ENCODE measurements at places on chromosomes 1 and 21. TPM values are rescaled to one million over a fixed set of nuclear protein-coding genes. Genes with fewer than 3 reads are reported as not detected.

The SPOCD1 gene
- total RNA-seq = not detected

DNA sequence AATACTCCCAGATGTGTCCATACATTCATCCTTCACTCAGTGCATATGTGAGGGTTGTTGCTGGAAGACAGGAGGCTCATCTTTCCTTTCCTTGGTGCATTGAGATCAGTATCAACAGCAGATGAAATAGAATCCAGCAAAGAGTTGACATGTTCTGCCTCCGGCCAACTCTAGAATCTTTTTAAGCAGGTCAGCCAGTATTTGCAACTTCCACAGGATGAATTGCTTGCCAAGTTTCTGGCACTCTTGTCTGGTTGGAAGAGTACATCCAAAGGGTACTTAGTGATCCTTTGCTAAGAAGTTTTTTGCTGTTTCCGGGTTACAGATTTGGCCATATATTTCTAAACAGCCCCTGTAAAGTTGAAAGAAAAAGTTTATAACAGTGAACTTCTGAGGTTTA is 21.1 kb downstream of the SYNC start:
- DNase-seq = no peak

DNA sequence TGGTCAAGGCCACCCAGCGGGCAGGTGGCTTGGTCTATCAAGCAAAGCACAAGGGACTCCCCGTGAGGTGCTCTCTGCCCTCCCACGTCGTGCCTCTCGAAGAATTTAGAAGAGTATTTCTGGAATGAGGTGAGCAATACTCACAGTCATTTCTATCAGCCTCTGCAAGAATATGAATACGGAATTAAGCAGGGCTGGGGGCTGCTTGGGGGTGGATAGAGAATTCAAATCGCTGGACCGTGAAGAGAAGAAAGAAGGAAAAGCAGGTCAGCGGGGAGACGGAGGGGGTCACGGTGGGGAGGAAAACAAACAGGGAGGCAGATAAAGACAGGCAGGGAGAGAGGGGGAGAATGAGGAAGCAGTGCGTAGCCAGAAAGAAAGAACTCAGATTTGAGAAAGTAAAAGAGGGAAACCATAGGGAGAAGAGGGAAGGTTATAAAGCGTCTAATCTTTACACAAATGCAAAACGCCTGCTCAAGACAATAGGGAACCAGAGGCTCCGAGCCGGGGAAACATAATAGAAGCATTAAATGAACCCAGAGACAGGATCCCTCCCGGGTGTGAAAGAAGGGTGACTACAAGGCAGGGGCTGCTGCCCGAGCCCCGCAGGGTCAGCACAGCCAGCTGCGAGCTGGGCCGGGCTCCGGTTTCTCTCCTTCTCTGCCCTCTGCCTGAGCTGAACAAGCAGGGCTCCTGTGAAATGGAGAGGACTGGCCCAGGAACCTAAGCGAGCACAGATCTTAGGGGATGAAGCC is 2.1 kb upstream of the EDN2 start:
- no peak for DNase-seq

- DNase-seq = no peak
These were observed 35.1 kb downstream of the NUAK2 start for GRCh38 chr1:205286335-205286950.

The OR6K3 gene
- not detected for total RNA-seq

GRCh38 chr1:44609412-44609767 is 64.9 kb downstream of the TMEM53 start:
- peak; percentile 68 for DNase-seq

- DNase-seq = no peak
These were observed 517.5 kb downstream of the PLPP3 start for GRCh38 chr1:56061824-56062223.

Measured in omental fat pad (tissue), 4 donors.